ENCODE measurements at places on chromosomes 1 and 21.

DNA sequence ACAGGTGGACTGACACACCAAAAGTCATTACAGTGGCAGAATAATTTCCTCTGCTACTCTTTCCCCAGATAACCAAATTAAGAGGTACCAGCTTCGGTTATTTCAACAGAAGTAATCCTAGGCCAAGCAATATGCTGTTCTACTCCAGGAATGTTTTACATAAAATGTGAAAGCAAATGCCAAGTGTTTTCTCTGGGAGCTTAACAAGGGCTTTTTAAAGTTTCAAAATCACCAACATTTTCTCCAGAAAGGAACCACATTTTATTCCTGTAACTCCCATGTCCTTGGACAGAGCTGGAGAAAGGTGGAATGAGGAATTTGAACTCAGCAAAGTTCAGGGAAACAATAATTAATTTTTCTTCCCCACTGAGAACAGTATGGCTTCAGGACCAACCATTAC lies 27.2 kb downstream of the CNN3 start:
- DNase-seq, result no peak

DNA sequence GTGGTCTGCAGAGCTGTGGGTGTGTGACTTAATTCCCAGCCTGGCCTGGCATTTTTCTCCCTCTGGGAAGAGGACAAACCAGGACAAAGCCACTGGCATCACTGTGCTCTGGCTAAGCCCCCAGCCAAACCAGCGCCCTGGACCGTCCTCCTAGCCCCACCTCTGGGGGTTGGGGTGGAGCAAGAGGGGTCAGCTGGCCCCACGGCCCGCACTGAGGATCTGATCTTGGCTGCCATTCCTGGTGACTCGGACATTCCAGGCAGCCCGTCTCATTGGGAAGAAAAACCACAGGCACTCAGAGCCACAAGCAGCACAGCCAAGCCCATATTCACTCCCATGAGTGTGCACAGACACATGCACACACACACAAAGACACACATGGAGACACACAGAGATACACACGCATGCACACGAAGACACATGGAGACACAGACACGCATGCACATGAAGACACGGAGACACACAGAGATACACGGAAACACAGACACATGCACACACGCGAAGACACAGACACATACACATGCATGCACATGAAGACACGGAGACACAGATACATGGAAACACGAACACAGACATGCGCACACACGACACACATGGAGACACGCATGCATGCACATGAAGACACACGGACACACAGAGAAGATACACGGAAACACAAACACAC lies 2.3 kb upstream of the MXRA8 start:
- DNase-seq, result no peak

DNA sequence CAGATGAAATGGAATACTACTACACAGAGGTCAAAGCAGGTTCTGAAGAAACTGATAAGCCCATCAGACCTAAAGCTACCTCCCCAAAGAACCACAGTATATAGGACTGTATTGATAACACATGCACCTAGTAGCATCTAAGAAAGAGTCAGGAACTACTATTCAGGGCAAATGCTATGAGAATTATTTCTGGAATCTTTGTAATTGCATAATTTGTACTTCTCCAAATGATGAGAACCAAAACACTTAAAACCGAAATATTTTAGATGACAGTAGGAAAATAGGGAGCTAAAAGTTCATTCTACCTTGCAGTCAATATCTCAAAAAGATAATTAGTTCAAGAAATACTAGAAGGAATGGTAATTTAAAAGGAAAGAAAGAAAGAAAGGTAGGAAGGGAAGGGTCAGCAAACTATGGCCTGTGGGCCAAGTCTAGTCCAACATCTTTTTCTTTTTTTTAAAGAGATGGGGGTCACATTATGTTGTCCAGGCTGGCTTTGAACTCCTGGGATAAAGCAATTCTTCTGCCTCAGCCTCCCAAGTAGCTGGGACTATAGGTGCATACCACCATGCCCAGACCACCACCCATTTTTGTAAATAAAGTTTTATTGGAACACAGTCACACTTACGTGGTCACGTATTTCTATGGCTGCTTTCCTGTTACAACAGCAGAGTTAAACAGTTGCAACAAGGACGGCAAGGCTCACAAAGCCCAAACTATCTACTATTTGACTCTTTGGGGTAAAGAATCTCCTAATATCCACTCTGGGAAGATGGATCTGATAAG lies 24.0 kb downstream of the EGLN1 start:
- DNase-seq, result no peak

DNA sequence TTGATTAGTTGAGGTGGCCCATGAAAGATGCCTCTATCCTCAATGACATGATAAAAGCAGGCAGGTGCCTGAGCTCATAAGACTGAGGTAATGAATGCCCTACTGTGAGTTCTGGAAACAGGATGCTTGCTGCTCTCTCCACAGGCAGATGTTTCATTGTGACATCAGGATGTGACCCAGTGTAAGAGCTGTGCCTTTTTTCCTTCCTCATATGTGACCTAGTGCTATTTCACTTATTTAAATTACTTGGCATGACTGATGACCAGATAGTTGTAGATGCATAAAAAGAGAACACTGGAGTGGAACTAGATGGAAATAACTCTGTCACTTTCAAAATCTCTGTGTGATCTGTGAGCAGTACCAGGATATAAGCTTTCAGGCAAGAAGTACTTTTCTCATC lies 31.9 kb downstream of the KIF14 start:
- peak; percentile 6 for DNase-seq

- peak; percentile 88 for DNase-seq
These were observed 18.1 kb downstream of the GPR157 start for GRCh38 chr1:9110669-9111356.

DNA sequence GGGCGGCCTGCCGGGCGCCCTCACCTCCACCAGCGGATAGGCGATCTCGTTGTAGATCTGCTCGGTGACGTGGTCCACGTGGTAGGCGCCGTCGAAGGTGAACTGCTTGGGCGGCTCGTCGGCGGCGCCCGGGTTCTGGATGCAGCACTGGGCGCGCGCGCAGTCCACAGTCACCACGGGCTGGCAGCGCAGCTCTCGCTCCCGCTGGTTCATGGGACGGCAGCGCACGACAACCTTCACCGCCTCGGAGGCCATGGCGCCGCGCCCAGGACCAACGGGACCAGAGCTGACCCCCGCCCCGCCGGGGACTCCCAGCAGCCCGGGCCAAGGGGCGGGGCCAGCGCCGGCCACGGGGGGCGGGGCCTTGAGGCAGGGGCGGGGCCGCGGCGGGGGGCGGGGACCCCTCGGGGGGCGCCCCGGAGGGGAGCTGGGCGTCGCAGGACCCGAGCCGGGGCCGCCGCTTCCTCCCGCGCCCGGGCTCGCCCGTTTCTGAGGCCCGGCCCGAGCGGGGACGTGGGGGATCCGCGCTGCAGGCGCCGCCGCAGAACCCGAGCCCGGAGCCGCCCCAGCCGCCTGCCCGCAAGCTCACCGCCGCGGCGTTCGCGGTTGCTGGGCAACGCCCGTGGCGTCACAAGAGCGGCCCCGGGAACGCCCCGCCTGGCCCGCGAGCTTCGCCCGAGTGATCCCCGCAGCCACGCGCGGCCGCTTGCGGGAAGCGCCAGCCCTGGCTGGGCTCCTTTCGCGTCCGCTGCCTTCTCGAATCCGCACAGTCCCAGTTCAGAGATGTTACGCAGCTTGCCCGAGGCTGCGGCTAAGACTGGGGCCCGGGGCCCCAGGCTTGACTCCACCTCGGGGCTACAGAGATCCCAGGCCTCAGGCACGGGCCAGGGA lies at the start of gene KIF17:
Gene KIF17 (minus strand): TSS at position 556 of the 891 bp plus-strand sequence. CDS start 301 bp downstream, at position 255.
- DNase-seq, result peak; percentile 77

- DNase-seq, result no peak
These were observed 77.9 kb upstream of the ZBTB18 start for GRCh38 chr1:243973169-243973568.

- DNase-seq, result no peak
These were observed 270.6 kb downstream of the NFIA start for GRCh38 chr1:61352845-61353435.

GRCh38 chr1:95021805-95022643 lies 50.7 kb downstream of the ALG14 start:
- no peak for DNase-seq

DNA sequence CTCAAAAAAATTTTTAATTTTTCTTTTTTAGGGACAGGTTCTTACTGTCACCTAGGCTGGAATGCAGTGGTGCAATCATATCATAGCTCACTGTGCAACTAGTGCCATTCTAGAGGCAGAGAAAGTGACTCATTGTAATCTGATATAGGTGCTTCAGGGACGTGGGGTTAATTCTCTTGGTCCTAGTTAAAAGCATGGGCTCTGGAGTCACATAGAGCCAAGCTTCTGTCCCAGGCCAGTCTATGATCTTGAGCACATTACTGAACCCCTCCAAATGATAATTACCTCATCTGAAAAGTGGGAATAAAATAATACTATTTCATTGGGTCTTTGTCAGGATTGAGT lies 1.1 kb upstream of the ADIPOR1 start:
- no peak for DNase-seq

GRCh38 chr1:53470155-53470554 lies 11.0 kb downstream of the DMRTB1 start:
- DNase-seq, result no peak

- DNase-seq, result no peak
These were observed 9.8 kb downstream of the C1orf35 start for GRCh38 chr1:228093050-228093906.

GRCh38 chr1:116020668-116021272 lies 44.5 kb downstream of the SLC22A15 start:
- peak; percentile 36 for DNase-seq

DNA sequence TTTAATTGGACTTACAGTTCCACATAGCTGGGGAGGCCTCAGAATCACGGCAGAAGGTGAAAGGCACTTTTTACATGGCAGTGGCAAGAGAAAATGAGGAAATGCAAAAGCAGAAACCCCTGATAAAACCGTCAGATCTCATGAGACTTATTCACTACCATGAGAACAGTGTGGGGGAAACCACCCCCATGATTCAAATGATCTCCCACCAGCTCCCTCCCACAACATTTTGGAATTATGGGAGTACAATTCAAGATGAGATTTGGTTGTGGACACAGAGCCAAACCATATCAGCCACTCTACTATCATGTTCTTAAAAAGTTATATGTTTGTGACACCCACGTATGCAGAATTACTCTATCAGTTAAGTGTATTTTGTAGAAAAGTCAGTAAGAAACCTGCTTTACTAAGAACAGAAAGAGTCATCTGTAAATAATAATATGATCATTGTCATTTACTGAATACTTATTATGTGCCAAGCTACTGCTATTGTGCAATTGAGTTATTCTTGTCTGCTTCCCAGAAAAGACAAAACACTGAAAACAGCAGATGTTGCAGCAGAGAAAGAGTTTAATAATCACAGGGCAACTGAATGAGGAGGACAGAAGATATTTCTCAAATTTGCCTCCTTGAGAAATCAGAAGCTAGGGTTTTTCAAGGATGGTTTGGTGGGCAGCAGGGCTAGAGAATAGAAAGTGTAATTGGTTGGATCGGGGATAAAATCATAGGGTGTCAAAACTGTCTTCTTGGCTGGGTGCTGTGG lies 207.7 kb upstream of the FGGY start:
- no peak for DNase-seq

DNA sequence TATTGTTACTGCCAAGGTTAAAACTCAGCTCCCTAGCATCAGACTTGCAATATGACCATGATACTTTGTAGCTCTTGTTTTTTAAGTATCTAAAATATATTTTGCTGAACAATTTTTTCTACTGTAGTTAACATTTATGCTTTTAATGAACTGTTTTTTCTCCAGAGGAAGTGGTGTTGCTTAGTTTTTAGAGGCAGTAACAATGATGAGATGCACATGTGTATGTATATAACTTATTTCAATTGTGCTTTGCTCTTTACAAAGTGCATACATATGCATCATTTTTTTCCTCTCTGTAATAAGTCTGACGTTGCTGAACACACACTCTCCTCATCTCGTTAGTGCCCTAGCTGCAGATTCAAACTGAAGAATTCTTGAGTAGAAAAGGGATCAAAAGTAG lies 418.8 kb downstream of the ZP4 start:
- DNase-seq, result no peak

DNA sequence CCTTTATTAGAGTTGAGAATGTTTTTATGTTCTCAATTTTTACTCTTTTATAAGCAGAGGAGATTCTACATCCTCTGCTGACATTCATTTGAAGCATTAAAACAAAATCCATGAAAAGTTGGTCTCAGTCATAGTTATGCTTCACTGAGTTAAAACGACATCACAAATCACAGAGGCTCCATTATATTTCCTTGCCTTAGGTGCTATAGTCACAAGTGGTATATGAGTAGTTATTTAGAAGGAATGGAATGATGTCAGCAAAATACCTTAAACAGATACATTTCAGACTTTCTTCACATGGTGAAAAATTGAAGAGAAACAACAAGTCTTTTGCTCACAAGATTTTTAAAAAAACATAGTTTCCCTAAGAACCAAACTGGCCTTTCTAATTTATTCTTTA lies 11.7 kb upstream of the METTL13 start:
- no peak for DNase-seq

DNA sequence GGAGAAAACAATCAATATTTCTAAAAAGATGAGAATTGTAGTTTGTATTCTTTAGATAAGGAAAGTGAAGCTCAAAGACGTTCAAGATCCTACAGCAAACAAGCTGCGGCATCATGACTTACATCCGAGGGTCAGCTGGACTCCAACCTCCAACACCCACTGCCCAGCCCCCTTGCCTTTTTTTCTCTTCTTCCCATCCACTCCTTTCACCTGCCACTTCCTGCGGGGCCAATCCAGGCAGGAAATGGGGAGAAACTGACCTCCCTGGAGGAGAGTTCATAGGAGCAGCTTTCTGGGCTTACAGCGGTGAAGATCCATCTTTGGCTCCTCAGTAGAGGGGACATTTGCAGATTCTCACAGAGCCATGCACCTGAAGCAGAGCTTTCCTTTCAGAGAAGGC lies 361.5 kb downstream of the PTPRU start:
- no peak for DNase-seq
